ENCODE measurements at places on chromosomes 16 and 17.

- DNase-seq: no peak
Observed at GRCh38 chr16:10282367-10282766, 100.1 kb upstream of the GRIN2A start.

GRCh38 chr16:17397499-17397891 lies 73.3 kb downstream of the XYLT1 start:
- DNase-seq: peak; percentile 25

GRCh38 chr17:63911657-63912100 lies 621 bp upstream of the CSHL1 start:
- peak; percentile 20 for DNase-seq

GRCh38 chr17:81556863-81557262 lies 4.7 kb upstream of the FAAP100 start:
- DNase-seq: no peak

GRCh38 chr16:86089991-86090390 lies 191.0 kb downstream of the IRF8 start:
- no peak for DNase-seq

- peak; percentile 13 for DNase-seq
Observed at GRCh38 chr16:87628940-87629339, 26.6 kb downstream of the JPH3 start.

DNA sequence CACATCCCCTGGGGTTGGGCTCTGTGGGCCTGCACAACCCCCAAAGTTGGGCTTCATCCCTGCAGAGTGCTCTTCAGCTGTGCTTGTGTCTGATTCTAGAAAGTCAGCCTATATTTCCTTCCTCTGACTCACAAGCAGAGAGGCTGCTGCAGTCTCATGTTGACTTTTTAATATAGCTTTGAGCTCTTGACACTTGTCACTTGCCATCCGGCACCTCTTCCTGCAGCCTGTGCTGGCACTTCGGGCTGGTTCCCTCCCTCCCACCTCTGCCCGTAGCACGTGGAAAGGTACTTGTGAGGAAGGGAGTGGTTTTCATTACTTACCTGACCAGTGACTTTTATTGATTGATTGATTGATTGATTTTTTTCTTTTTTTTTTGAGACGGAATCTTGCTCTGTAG lies 19.0 kb upstream of the JPT2 start:
- DNase-seq: no peak

- no peak for DNase-seq
Observed at GRCh38 chr17:14320734-14321475, 20.0 kb downstream of the HS3ST3B1 start.

- DNase-seq: no peak
Observed at GRCh38 chr16:56909527-56909979, 22.4 kb upstream of the HERPUD1 start.

- DNase-seq: no peak
Observed at GRCh38 chr17:75114552-75115314, 5.0 kb downstream of the ARMC7 start.

DNA sequence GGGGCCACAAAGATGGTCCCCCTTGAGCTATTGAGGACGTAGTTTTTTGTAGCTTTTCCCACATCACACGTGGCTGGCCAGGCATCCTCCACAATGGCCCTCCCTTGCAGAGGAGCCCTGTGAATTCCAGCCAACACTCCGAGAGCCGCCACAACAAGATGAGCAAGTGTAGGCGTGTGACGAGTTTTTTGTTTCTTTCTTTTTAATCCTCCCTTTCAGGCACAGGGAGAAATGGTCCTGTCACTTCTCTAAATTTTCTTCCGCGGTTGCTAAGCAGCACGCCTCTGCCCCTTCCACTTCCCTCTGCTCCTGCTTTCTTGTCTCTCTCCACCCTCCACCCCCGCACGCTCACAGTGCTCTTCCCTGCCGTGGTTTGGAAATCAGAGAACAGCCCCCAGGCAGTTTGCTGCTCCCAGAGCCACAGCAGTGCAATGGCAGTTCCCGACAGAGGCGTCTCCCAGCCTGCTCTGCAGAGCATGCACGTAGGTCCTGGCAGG lies 68.0 kb upstream of the MRTFB start:
- peak; percentile 57 for DNase-seq

- DNase-seq: no peak
Observed at GRCh38 chr16:2189252-2189893, 7.0 kb downstream of the CASKIN1 start.

GRCh38 chr17:47728214-47728877 lies 4.7 kb upstream of the TBX21 start:
- DNase-seq: no peak

- DNase-seq: no peak
Observed at GRCh38 chr17:79522414-79522813, 88.4 kb downstream of the RBFOX3 start.

DNA sequence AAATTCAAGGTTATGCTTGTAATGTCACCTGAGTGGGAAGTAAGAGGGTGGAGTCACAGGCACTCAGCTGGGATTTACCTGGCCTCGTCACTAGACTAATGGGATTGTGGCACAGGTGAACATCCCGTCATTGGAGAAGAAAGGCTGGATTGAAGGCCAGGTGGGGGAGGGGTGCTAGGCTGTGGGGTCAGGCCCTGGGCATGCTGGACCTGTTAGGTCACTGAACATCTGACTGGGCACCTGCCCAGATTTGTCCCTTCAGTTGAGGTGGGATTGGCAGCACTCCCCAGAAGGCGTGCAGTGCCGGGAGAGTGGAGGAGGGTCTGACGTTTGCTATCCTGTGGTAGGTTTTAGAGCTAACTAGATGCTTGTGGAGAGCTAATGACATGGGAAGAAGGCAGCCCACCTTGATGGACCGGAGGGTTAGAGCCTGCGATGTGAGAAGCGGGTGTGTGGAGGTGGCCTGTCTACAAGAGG lies 161.5 kb upstream of the ZNF267 start:
- no peak for DNase-seq

DNA sequence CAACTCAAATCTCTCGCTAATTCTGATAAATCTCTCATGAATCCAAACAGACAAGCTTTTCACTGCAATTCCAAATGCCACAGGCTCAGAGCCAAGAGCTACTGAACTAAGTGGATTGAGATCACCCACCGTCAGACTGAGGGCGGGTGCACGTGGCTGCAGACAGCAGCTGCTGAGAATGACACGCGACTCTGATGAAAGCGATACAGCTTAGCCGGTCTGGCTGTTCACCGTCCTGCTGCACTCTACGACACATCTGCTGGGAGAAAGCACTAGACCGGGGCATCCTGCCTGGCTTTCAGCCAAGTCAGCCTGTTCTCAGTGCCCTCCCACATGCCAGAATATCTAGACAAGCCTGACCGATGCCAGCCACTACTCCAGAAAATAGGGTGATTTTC lies 42.6 kb downstream of the KLHDC4 start:
- peak; percentile 88 for DNase-seq

DNA sequence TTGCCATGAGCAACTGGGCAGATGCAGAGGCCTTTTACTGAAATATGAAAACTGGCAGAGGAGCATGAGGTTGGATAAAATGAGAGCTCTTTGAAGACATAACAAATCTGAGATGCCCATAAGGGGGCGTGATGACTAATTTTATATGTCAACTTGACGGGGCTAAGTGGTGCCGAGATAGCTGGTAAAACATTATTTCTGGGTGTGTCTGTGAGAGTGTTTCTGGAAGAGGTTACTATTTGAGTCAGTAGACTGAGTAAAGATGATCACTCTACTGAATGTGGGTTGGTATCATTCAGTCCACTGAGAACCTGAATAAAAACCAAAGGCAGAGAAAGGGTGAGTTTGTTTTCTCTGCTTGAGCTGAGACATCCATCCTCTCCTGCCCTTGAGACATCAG lies 454.2 kb downstream of the NPIPA7 start:
- no peak for DNase-seq

GRCh38 chr17:59296190-59296589 lies 35.3 kb upstream of the YPEL2 start:
- no peak for DNase-seq

- no peak for DNase-seq
Observed at GRCh38 chr16:22728167-22728836, 85.7 kb upstream of the HS3ST2 start.

DNA sequence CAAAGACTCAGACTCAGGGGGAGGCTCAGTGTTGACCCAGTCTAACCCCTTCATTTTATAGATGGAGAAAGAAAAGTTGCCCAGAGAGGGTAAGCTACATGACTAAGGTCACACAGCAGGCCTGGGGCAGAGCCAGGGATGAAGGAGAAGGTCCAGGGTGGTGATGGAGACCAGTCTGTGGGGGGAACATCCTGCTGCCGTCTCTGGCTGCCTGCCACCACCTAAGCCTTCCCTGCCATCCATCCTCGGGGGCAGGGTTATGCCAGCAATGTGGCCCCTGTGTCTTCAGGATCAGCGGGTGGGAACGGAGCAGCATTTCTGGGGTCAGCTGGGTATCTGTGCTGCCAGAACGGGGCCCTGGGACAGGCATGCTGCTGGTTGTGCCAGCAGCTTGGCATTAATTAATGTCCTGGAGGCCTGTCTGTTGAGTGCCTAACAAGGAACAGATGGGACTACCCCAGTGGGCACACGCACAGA lies 5.5 kb downstream of the DOK4 start:
- DNase-seq: no peak

GRCh38 chr16:29915590-29916247 lies 10.3 kb downstream of the KCTD13 start:
- DNase-seq: peak; percentile 78

DNA sequence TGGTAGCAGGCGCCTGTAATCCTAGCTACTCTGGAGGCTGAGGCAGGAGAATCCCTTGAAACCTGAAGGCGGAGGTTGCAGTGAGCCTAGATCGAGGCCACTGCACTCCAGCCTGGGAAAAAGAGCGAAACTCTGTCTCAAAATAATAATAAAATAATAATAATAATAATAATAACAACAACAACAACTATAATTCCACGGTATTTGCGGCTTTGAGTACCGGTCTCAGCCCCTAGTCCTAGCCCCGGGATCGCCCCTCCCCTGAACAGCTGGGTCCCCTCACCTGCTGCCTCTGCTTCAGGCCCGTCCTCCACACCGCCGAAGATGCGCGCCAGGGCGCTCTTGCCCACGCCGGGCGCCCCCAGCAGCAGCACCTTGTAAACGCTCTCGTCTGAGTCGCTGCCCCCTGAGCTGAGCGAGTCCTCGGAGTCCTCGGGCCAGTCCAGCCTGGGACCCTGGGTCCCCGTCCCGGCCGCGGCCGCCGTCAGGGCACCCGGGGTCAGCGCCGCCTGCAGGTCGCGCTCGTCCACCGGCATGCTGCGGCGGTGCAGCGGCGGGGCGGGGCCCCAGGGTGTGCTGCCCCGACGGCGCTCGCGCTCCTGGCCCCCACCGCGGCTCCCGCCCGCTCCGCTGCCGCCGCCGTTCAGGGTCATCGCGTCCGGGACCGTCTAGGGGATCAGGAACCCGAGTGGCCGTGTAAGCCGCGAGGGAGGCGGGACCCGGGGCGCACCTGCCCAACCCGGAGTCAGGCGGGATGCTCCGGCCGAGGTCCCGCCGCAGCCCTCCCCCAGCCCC lies 611 bp downstream of the RRAD start:
- no peak for DNase-seq

DNA sequence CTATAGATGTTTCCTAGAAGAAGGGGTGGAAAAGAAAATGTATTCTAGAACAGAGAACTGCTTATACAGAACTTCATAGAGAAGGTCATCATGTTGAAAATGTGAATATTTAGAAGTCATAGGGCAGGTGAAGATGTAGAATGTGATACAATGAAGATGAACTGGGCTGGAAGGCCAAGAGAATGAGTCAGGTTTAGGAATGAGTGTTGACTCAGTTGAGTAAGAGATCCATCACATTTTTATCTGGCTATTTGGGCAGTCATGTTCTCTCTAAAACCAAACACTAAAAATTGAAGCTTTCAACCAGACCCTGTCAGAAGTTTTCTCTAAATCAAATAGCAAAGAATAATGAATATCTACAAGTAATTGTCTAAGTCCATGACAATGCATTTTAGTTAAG lies 660.5 kb downstream of the KCNJ2 start:
- peak; percentile 23 for DNase-seq

DNA sequence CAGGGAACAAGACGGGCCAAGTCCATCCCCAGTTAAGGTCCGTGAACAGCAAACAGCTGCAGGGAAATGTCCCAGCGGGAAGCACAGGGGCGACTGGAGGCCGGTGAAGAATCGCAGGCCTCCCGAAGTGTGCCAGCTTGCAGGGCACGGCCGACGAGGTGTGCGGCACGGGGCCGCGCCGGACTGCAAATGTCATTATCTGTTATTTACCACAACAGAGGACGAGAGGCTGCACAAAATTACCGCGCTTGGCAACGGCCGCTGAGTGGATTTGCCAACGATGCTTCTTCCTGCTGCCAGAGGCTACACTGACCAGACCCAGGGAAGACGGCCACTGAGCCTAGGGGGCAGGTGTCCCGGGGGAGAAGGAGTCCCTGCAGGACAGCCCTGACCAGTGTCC lies 53.1 kb downstream of the RPH3AL start:
- no peak for DNase-seq

Measured in choroid plexus epithelial cell (primary cell).